ENCODE measurements at places on chromosomes 7 and 10. TPM values are rescaled to one million over a fixed set of nuclear protein-coding genes. Genes with fewer than 3 reads are reported as not detected.

The PLAC9 gene
- 26.4 TPM for polyA plus RNA-seq

The CDCA7L gene
- polyA plus RNA-seq: 17.8 TPM

The C7orf33 gene
- not detected for polyA plus RNA-seq

The LIPK gene
- polyA plus RNA-seq: not detected

The ACTL6B gene
- 1.2 TPM for polyA plus RNA-seq

The C10orf62 gene
- not detected for polyA plus RNA-seq

The SMIM30 gene
- polyA plus RNA-seq: 83.4 TPM

The DNAJC1 gene
- polyA plus RNA-seq: 28.0 TPM

The ATOH7 gene
- 0.30 TPM for polyA plus RNA-seq

The EVX1 gene
- polyA plus RNA-seq: not detected

DNA sequence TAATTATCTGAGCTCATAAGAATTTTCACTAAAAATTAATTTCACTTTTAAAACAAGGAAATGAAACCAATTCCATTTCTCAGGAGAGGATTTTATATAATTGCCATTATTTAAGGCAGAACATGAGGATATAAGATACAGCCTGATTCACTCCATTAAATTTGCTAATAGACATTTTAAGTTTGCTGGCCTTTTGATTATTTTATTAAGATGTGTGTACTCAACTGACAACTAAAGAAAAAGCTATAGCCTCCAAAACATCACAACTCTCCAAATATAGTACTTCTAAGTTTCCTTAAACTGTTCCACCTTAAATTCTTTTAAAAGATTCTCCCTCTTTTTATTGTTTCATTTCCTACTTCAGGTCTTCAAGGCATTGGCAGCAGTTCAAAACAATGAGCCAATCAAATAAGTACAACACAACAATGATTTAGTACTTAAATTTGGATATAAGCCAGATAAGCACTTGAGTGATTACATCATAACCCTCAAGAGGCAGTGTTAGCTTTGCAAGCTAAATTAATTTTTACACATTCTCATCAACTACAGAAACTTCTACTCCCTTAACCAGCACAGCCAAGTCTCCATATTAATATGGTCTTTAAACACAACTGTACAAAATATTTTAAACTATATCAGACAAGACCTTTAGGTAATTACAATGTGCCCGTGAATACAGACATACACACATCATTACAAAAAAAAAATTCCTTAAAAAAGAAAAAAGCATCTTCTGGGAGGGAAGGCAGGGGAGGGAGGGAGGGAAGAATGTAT, 121.8 kb downstream of the KMT2C start:
- DNase-seq: peak; percentile 92
- H3K36me3 ChIP-seq: peaks cover 6% of the 10 kb centered on the region
- peaks cover 68% of the 10 kb centered on the region for H3K4me1 ChIP-seq
- no peaks in the 10 kb centered on the region for H3K27me3 ChIP-seq
- H3K27ac ChIP-seq: peak overlapping the region; percentile 51

DNA sequence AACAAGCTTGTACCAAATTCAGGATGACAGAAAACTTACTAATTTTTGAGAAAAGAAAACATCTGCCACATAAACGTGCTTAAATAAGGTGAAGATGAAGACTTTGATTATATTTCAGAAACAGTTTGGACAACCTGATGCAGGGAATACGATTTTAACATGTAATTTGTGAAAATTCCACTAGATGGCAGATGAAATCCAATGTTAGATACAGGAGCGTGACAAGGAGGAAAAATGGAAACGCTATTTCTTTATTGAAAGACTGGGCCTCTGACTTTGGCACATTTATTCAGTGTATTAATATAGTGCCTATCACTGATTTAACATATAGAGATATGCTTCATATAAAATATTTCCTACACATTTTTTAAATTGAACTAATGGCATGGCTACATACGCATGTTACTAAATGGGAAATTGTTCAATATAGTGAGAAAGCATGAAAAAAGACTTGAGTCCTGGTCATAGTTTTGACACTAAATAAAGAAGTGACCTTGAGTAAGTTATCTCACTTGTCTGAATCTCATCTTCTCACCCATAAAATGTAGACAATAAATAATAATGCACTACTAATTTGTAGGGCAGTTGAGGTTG, 60.7 kb downstream of the CD36 start:
- H3K27ac ChIP-seq: no peak overlapping the region
- DNase-seq: peak; percentile 81
- no peaks in the 10 kb centered on the region for H3K4me1 ChIP-seq
- H3K36me3 ChIP-seq: no peaks in the 10 kb centered on the region

GRCh38 chr10:75076348-75076747, 35.1 kb upstream of the SAMD8 start:
- no peak for DNase-seq
- no peak overlapping the region for H3K4me3 ChIP-seq
- H3K4me1 ChIP-seq: no peaks in the 10 kb centered on the region

- DNase-seq: peak; percentile 54
- no peak overlapping the region for H3K27ac ChIP-seq
- H3K4me3 ChIP-seq: no peak overlapping the region
- no peaks in the 10 kb centered on the region for H3K36me3 ChIP-seq
These were observed 42.9 kb upstream of the TCERG1L start for GRCh38 chr10:131354380-131354779.

- peak; percentile 19 for DNase-seq
- no peak overlapping the region for H3K27ac ChIP-seq
- no peaks in the 10 kb centered on the region for H3K27me3 ChIP-seq
- no peaks in the 10 kb centered on the region for H3K4me1 ChIP-seq
These were observed 11.6 kb downstream of the SCART1 start for GRCh38 chr10:133465191-133465949.

DNA sequence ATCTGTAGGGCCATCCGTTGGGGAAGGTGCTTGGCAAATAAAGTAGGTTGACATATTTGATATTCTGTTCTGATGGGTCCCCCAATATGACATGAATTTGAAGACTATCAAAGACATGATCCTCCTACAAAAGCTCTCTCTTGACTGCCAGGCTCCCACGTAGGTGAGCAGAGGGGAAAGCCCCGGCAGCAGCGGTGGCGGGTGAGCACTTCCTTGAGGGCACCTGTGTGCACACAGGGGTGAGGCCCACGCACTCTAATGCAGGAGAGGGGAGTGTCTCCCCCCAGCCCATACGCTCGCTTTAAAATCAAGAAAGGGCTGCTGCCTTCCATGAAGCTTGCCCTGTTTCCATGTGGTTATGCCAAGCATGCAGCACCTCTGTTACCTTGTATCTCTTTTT, 100.4 kb downstream of the TAX1BP1 start:
- DNase-seq: no peak
- H3K4me1 ChIP-seq: no peaks in the 10 kb centered on the region

DNA sequence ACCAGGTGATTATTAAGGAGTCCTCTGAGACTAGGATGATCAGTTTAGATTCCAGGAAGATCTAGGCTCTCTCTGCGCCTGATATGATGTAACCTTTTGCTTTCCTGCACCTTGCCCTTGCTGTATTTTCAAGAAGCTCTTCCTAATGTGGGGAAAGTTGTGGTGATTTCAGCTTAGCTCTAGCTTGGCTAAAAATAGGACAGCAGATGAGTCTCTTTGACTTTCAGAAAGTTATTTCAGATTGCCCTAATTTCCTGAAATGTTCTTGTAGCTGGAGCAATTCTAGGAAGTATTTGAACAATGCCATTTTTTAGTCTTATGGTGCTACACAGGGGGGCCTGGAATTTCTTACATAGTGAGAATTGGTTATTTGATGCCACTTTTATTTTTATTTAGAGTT, 3.8 kb downstream of the LCOR start:
- H3K4me3 ChIP-seq: no peak overlapping the region
- no peaks in the 10 kb centered on the region for H3K36me3 ChIP-seq
- DNase-seq: no peak
- H3K27me3 ChIP-seq: no peaks in the 10 kb centered on the region
- H3K27ac ChIP-seq: peak overlapping the region; percentile 4

DNA sequence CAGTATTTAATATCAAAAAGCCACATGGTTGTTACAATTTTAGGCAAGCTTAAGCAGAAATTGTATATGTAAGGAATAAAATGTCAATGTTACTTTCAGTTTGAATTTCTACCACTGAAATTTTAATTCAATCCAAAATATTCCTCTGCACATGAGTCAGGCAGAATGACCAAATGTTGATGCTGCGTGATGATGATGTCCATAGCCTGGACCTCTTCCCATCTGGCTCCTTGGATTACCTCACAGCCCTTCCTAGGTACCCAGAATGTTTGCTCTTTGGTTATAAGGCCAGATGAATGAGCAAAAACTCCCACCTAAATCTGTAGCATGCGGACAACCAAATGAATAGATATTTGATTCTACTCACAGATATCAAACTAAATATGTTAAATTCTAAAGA, 258.3 kb upstream of the IMMP2L start:
- no peak overlapping the region for H3K27ac ChIP-seq
- H3K4me1 ChIP-seq: no peaks in the 10 kb centered on the region
- H3K4me3 ChIP-seq: no peak overlapping the region
- DNase-seq: no peak
- H3K27me3 ChIP-seq: no peaks in the 10 kb centered on the region

GRCh38 chr10:119502209-119502608, 40.3 kb downstream of the RGS10 start:
- H3K27me3 ChIP-seq: no peaks in the 10 kb centered on the region
- H3K27ac ChIP-seq: peak overlapping the region; percentile 32
- DNase-seq: peak; percentile 32
- peaks cover 13% of the 10 kb centered on the region for H3K4me1 ChIP-seq
- no peak overlapping the region for H3K4me3 ChIP-seq

DNA sequence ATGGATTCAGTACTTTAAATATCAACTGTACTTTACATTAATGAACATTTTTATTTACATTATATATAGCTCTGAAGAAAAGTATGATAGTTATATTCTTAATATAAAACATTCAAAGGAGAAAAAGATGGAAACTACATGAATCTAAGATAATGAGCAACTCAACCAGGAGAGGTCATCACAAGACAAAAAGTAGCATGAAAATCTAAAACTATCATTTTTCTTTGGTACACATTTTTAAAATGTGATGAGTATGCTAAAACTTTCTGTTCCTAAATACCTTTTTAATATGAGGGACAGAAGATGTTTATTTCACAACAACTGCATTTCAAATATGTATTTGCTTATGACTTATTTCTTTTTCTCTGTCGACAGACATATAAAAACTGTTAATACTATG, 2.4 kb downstream of the CNTNAP2 start:
- no peak overlapping the region for H3K4me3 ChIP-seq
- H3K4me1 ChIP-seq: peaks cover 8% of the 10 kb centered on the region
- H3K27me3 ChIP-seq: peaks cover 42% of the 10 kb centered on the region
- no peaks in the 10 kb centered on the region for H3K36me3 ChIP-seq
- H3K27ac ChIP-seq: no peak overlapping the region
- no peak for DNase-seq

DNA sequence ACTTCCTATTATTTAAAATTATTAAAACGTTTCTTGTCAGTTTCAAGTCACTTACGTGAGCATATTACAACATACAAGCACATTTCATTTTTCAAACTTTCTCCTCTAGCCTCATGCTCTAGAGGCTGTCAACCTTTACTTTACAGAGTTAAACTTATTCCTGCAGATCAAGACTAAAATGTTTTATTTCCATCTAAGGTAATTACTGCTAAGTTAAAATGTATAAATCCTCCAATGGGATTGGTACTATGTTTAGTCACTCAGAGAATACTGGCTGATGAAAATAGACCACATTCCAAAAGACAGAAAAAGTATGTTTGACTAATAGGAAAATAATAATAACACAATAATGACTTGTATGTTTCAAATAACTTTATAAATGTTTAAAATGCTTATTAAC, 8.4 kb upstream of the TRDMT1 start:
- H3K4me3 ChIP-seq: no peak overlapping the region
- no peaks in the 10 kb centered on the region for H3K36me3 ChIP-seq
- DNase-seq: no peak

- H3K4me3 ChIP-seq: no peak overlapping the region
- no peaks in the 10 kb centered on the region for H3K4me1 ChIP-seq
- no peak overlapping the region for H3K27ac ChIP-seq
- H3K36me3 ChIP-seq: peaks cover 7% of the 10 kb centered on the region
- H3K27me3 ChIP-seq: no peaks in the 10 kb centered on the region
- DNase-seq: no peak
These were observed 9.9 kb downstream of the POR start for GRCh38 chr7:75924889-75925288.

DNA sequence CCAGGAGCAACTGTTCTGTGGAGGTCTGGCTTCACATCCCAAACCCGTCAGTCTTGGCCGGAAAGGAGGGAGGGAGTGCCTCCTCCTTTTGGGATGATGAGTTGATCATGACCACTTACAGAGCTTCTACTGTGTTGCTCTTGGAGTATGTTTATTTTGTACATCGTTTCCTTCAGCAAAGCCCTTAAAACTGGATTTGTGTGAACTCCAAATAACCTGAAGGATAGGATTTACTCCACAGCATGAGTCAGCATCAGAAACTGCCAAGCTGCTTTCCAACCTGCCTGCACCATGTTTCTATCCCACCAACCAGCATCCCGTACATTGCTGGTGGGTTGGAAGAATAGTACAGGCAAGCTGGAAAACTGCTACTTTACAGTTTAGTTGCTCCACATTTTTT, 3.5 kb downstream of the CCDC201 start:
- H3K27ac ChIP-seq: no peak overlapping the region
- H3K4me1 ChIP-seq: no peaks in the 10 kb centered on the region
- H3K36me3 ChIP-seq: no peaks in the 10 kb centered on the region
- no peak for DNase-seq
- H3K4me3 ChIP-seq: no peak overlapping the region
- no peaks in the 10 kb centered on the region for H3K27me3 ChIP-seq

GRCh38 chr10:3911713-3912442, 126.9 kb upstream of the KLF6 start:
- H3K27ac ChIP-seq: no peak overlapping the region
- no peak overlapping the region for H3K4me3 ChIP-seq
- DNase-seq: peak; percentile 57
- H3K4me1 ChIP-seq: peaks cover 5% of the 10 kb centered on the region

GRCh38 chr7:150368884-150369747, 494 bp downstream of the REPIN1 start:
- H3K27me3 ChIP-seq: no peaks in the 10 kb centered on the region
- peaks cover 25% of the 10 kb centered on the region for H3K36me3 ChIP-seq
- peak overlapping the region; percentile 97 for H3K27ac ChIP-seq

GRCh38 chr10:101441541-101442455, 87.8 kb downstream of the BTRC start:
- no peaks in the 10 kb centered on the region for H3K27me3 ChIP-seq
- no peaks in the 10 kb centered on the region for H3K36me3 ChIP-seq
- no peak overlapping the region for H3K27ac ChIP-seq
- no peaks in the 10 kb centered on the region for H3K4me1 ChIP-seq
- peak; percentile 84 for DNase-seq

GRCh38 chr10:71597821-71598498, 121.6 kb downstream of the C10orf105 start:
- no peaks in the 10 kb centered on the region for H3K27me3 ChIP-seq
- H3K36me3 ChIP-seq: no peaks in the 10 kb centered on the region
- no peak for DNase-seq
- no peak overlapping the region for H3K4me3 ChIP-seq

- H3K4me3 ChIP-seq: no peak overlapping the region
- H3K27ac ChIP-seq: no peak overlapping the region
- H3K36me3 ChIP-seq: no peaks in the 10 kb centered on the region
- H3K4me1 ChIP-seq: peaks cover 9% of the 10 kb centered on the region
- peaks cover 57% of the 10 kb centered on the region for H3K27me3 ChIP-seq
These were observed 4.3 kb upstream of the GRM8 start for GRCh38 chr7:127257086-127257485.

- no peak overlapping the region for H3K4me3 ChIP-seq
- peaks cover 6% of the 10 kb centered on the region for H3K27me3 ChIP-seq
- no peak overlapping the region for H3K27ac ChIP-seq
- no peaks in the 10 kb centered on the region for H3K4me1 ChIP-seq
These were observed 83.8 kb upstream of the MACROH2A2 start for GRCh38 chr10:69968830-69969229.
